ENCODE measurements at places on chromosomes 11 and 22. TPM values are rescaled to one million over a fixed set of nuclear protein-coding genes. Genes with fewer than 3 reads are reported as not detected.

Gene POU2AF2
- 0.74 TPM for total RNA-seq

Gene OR5AP2
- total RNA-seq = not detected

DNA sequence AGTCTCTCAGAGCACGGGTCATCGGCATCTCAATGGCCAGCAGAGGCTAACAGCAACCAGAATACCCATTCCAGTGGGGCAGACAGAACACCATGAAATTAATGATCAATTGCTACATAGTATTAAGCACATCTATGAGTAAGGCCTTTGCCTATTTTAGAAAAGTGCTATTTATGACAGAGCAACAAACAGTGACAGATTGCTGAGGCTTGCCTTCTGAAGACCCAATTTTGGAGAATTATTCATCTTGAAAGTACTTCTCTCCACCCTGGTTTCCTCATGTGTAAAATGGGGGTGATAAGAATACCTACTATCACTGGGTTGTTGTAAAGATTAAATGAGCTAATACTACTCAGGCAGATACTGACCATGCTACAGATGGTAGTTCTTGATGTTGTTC lies 232.7 kb downstream of the TENM4 start:
- no peaks in the 10 kb centered on the region for H3K27me3 ChIP-seq
- no peak for DNase-seq

- no peak for DNase-seq
- no peaks in the 10 kb centered on the region for H3K27me3 ChIP-seq
- H3K4me1 ChIP-seq = no peaks in the 10 kb centered on the region
- no peak overlapping the region for H3K4me3 ChIP-seq
- H3K36me3 ChIP-seq = no peaks in the 10 kb centered on the region
Observed at GRCh38 chr11:9615031-9615451, 41.6 kb downstream of the WEE1 start.

DNA sequence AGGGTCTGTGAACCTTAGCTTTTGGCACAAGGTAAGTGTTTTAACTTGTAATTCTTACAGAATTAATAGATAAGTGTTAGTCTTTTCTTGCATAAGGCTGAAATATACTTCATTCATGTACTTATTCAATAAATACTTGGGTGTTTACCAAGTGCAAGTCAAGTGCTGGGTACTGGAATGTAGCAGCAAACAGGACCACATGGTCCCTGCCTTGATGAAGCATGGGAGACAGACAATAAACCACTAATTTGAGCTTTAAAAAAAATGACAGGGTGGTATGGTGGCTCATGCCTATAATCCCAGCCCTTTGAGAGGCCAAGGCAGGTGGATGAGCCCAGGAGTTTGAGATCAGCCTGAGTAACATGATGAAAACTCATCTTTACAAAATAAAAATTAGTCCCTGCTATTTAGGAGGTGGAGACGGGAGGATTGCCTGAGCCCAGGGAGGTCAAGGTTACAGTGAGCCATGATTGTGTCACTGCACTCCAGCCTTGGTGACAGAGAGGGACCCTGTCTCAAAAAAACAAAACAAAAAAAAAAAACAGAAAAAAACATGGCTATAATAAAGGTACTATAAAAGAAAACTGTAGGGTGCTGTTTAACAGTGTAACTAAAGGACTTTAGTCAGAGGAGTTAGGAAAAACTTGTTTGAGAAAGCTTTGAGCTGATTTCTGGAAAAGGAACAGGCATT lies 11.1 kb downstream of the CCDC83 start:
- H3K4me1 ChIP-seq = no peaks in the 10 kb centered on the region
- no peak overlapping the region for H3K27ac ChIP-seq
- no peaks in the 10 kb centered on the region for H3K36me3 ChIP-seq
- H3K4me3 ChIP-seq = no peak overlapping the region

DNA sequence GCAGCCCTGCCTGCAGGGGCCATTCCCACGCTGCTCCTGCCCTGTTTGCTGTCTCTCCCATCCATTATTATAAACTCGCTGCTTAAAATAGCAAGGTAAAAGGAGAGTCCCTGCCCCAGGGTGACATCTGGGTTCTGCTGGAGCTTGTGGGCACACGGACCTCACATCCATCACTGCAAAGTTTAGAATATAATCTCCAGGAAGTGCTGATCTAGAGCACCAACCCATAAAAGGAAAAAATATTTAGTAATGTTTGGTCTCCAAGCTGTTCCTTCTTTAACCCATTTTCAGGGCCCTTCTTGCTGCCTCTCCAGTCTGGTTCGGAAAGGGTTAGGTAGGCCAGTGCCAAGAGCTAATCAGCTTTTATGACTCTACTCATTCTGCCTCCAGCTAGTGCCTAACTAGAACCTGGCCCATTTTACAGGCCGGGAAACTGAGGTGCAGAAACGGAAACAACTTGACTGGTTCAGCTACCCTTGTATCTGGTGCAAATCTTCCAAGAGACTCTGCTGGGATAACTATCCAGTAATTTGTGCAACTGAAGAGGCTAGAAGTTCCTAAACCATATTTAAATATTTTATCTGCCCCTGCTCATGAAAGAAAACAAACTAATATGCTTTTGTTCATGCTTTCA lies 37.5 kb downstream of the IRAG1 start:
- no peaks in the 10 kb centered on the region for H3K27me3 ChIP-seq
- DNase-seq = no peak
- H3K27ac ChIP-seq = peak overlapping the region; percentile 57
- peaks cover 12% of the 10 kb centered on the region for H3K4me1 ChIP-seq

DNA sequence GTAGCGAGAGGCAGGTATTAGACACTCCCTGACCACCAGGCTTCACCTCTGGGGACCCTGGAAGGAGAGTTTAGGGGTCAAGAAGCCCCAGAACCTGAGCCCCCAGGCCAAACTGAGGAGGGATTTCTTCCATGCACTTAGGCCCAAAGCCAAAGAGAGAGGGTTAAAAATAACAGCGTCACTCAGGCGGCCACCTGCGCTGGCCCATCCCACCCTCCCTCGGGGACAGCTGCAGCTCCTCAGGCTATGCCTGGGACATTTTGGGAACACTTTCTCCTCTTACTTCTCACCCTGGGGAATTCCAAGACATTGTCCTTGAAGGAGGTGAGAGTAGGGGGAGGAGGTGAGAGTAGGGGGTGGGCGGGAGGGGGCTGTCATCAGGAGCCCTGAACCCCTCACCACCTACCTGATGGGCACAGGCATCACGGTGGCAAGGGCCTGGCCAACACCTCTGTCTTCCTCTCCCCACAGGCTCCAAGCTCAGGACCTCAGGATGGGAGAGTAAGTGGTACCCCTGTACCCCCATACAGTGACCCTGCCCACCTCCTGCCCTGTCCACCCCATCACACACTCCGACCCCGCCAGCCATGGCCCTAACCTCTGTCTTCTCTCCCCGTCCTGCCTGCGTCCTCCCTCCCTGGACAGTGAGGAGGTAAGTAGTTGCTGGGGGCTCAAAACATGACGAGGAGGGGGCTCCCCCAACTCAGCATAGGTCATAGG lies 583 bp downstream of the TNNI2 start:
- no peak overlapping the region for H3K4me3 ChIP-seq
- H3K27me3 ChIP-seq = no peaks in the 10 kb centered on the region
- H3K36me3 ChIP-seq = no peaks in the 10 kb centered on the region
- H3K27ac ChIP-seq = no peak overlapping the region

- no peaks in the 10 kb centered on the region for H3K4me1 ChIP-seq
- no peak overlapping the region for H3K4me3 ChIP-seq
- H3K36me3 ChIP-seq = no peaks in the 10 kb centered on the region
- no peaks in the 10 kb centered on the region for H3K27me3 ChIP-seq
- H3K27ac ChIP-seq = no peak overlapping the region
Observed at GRCh38 chr11:120712014-120712413, 200.5 kb downstream of the GRIK4 start.

Measured in prostate gland (tissue), 2 donors.